ENCODE measurements at places on chromosomes 6 and 20. TPM values are rescaled to one million over a fixed set of nuclear protein-coding genes. Genes with fewer than 3 reads are reported as not detected.

GRCh38 chr6:52594221-52594620, 17.4 kb upstream of the TRAM2 start:
- no peak for DNase-seq

DNA sequence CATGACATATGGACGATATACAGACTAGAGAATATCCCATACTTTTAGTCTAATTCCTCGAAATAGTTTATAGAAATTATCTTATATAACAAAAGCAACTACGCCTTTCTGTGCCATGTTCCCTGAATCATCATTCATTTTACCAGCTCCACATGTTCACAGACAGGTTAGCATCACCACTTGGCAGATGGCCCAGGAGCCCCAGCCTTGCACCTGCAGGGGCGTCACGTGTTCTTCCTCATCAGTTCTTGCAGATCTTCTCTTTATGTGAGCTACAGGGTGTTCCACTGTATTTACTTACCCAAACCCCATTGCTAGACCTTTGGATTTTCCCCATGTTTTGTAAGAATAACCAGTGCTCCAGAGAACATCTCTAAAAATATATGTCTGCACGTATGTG, 12.6 kb upstream of the BNIP5 start:
- DNase-seq: no peak

DNA sequence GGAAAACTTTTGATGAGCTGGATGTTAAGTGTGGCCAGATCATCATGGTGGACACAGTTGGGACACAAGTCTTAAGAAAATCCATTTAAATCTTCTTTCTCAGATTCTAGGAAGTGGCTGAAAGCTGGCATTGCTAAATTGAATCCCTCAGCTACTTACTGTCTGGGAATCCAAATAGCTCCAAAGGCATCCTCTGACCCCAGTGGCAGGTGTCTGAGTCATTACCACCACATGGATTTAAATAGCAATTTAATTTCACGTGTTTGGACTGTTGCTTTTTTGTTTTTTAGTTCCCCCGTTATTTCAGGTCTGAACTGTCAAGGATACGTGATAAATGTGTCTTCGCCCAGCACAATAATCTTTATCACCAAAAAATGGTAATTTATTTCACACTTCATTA, 33.2 kb upstream of the HDGFL1 start:
- DNase-seq: no peak

DNA sequence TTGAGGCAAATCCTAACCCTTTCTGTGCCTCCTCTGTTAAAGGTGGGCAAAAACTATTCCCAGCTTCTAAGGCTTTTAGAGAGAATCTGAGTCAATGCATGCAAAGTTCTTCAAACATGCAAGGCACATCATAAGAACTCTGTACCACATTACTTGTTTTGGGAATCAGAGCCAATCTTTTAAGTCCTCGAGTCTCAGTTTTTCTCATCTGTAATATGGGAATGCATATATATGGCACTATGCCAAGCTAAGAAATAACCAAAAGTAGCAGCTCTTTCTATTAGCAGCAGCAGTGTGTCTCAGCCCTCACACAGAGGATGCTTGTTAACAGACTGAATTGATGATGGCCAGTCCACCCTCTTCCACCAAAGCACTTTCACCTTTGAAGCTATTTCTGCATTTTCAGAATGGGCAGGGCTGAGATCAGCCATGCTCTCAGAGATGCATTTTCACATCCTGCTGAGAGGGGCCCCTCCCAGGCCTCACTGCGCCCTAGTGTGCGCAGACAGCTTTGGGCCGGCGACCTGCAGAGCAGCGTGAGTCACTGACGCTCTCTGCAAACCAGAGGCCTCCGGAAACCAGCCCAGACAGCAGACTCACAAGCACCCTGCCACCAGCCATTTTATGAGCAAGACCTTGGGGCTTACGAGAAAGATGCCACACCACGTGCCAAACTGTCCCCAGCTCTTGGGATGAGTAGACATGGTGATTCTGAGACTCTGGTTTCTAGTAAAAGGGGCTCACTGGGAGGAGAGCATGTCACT, 138.0 kb downstream of the NFATC2 start:
- peak; percentile 97 for DNase-seq

DNA sequence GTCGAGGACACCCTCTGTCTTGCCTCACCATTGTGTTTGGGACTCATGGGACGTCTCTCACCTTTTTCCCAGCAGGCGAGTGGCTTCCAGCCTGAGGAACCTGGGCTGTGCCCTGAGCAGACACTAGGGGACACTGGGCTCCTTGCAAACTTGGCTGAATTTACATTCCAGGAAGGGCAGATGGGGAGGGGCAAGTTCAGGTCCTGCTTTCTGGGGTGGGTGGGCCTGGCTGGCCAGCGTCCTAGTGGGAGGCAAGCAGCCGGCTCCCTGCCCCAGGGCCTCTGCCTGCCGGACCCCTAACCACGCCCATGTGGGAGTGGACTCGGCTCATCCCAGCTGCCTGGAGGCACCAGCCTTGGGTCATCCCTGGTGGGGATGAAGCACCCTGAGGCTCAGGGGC, 48.2 kb upstream of the MLN start:
- DNase-seq: no peak

DNA sequence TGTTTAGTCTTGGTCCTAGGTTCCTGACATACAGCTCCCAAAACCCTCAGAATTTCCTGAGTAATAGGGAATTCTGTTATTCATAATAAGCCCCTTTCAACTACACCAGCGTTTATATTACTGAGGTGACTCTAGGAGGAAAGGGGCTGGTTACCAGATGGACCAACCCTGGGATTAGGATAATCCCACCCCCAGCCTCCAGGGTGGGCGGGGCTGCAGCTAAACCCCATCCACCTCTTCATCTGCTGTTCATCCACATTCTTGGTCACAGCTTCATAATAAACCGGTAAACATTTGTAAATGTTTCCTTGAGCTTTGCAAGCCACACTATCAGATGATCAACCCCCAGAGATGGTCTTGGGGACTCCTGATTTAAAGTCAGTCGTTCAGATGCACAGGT, 38.3 kb downstream of the NINL start:
- DNase-seq: no peak

GNAS-AS1 gene
- 0.54 TPM for total RNA-seq

GTPBP2 gene
- 49.9 TPM for total RNA-seq
